ENCODE measurements at places on chromosomes 6 and 20.

DNA sequence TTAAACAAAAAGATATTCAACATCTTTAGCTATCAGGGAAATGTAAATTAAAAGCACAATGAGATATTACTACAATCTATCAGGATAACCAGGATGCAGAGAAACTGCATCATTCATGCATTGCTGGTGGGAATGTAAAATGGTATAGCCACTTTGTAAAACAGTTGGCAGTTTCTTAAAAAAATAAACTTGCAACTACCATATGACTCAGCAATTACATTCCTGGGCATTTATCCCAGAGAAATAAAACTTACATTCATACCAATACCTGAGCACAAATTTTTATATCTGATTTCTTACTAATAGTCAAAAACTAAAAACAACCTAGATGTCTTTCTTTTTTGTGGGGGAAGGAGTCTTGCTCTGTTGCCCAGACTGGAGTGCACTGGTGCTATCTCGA is 190.3 kb upstream of the TAB2 start:
- no peak for DNase-seq

GRCh38 chr6:145372671-145373151 is 362.6 kb downstream of the EPM2A start:
- no peak for DNase-seq

GRCh38 chr20:36474563-36474962 is 66.8 kb upstream of the MYL9 start:
- DNase-seq: no peak

- DNase-seq: no peak
Measured at GRCh38 chr6:32082935-32083334, 26.2 kb downstream of the TNXB start.

DNA sequence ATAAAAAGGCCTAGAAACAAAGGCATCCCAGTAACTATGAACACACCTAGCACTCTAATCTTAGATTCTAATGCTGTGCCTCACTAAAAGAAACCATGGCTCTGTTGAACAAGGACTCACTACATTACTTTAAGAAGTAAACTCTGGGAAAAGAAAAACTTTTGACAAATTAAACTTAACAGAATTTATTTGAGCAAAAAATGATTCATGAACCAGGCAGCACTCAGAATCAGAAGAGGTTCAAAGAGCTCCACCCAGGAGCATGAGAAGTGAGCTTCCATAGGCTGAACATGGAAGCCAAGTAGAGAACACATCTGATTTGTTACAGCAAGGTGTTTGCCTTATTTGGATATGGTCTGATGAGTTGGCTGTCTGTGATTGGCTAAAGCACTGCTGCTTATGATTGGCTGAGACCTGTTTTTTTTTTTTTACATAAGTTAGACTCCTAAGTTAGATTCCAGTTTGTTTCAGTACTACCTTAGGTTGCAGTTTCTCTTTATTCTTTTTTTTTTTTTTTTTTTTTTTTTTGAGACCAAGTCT is 343.6 kb upstream of the SASH1 start:
- no peak for DNase-seq

GRCh38 chr6:73691512-73691911 is 4.5 kb upstream of the CD109 start:
- DNase-seq: no peak

GRCh38 chr6:141388666-141389065 is 744.1 kb upstream of the GJE1 start:
- DNase-seq: no peak

DNA sequence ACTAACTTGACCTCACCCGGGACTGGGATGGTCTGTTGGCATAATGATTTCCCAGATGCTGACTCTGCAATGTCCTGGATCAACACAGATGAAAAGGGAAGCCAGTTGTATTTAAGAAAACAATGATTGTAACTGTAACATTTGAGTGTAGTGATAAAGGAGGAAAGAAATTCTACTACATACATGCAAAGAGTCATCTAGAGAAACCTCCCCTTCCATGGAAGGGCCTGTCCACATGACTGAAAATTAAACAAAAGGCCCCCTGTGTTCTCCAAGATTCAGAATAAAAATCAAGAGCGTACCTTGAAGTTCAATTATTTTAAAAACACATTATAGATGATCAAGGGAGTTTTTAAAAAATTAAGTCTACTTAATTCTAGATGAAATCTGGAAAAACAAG is 151.2 kb downstream of the FOXC1 start:
- no peak for DNase-seq

GRCh38 chr6:163605385-163606097 is 191.0 kb downstream of the QKI start:
- DNase-seq: peak; percentile 35

DNA sequence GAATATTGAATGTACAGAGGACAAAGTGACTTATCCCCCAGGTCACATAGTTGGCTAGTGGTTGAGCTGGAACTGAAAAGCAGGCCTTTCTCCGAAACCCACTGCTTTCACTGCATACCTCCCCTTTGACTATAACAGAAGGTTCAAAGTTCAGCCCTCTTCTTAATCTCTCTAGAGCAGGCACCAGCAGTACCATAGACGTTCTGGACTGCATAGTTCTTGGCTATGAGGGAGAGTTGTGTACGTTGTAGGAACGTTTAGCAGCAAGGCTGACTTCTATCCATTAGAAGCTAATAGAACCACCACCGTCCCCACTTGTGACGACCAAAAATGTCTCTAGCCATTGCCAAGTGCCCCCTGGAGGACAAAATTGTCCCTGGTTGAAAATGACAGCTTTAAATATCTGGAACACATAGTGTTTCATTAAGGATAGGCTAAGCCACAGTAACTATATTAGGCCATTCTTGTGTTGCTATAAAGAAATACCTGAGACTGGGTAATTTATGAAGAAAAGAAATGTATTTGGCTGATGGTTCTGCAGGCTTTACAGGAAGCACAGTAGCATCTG is 123.8 kb upstream of the MTHFD1L start:
- peak; percentile 62 for DNase-seq

GRCh38 chr6:2244261-2245102 is 923 bp downstream of the GMDS start:
- DNase-seq: no peak

GRCh38 chr6:88144637-88145297 is 21.4 kb downstream of the CNR1 start:
- DNase-seq: no peak

DNA sequence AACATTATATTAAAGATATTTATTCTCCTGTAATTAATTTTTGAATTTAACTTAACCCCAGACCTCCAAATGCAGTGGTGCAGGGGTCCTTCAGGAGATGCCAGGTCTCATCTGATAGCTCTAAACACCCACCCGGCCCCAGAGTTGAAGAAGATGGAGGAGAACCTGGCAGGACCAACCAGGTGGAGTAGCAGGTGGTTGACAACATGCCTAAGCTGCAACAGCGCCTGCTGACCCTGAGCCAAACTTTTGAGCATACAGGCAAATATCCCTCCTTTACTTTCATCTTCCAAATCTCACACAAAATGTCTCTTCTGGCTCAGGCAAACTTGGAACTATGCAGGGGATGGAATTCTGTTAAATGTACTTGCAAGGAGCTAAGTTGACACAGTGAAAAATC is 145.3 kb upstream of the TCF21 start:
- no peak for DNase-seq

GRCh38 chr6:39300739-39301138 is 13.5 kb downstream of the KCNK17 start:
- peak; percentile 37 for DNase-seq

- no peak for DNase-seq
Measured at GRCh38 chr20:8938532-8938931, 130.4 kb upstream of the PLCB4 start.

DNA sequence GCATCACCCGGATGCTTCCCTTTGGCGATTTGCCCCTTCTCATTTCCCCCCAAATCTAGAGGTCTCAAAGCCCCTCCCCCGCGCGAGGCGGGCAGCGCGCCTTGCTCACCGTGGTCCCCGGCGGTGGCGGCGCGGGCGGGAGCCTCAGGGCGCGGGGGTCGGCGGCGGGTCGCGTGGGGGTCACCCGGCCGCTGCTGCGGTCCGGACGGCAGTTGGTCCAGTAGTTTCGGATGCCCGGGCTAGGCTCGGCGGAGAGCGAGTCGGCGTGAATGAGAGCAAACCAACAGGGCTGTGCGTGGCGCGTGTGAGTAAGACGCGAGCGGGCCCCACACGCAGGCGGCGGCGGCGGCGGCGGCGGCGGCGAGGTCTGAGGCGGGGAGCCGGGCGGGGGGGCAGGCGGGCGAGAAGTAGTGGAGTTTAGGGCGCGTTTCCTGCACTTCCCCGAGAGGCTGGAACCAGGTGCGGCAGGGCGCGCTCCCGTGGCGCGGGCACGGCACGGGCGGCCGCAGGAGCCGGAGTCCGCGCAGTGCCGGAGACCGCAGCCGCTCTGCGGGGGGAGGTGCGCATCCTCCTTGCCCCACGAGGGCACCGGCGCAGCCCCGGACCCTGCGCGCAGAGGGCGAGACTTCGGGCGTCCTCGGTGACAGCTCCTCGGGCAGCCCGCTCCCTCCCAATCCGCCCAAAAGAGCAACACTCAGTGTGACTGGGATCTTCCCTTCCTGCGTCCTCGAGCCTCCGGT is 567 bp downstream of the HS3ST5 start:
- DNase-seq: no peak

GRCh38 chr6:128925765-128926164 is 42.8 kb downstream of the LAMA2 start:
- DNase-seq: no peak

GRCh38 chr6:89749918-89750317 is 69.7 kb downstream of the MDN1 start:
- no peak for DNase-seq

- DNase-seq: no peak
Measured at GRCh38 chr6:44262467-44263353, 2.6 kb downstream of the NFKBIE start.

DNA sequence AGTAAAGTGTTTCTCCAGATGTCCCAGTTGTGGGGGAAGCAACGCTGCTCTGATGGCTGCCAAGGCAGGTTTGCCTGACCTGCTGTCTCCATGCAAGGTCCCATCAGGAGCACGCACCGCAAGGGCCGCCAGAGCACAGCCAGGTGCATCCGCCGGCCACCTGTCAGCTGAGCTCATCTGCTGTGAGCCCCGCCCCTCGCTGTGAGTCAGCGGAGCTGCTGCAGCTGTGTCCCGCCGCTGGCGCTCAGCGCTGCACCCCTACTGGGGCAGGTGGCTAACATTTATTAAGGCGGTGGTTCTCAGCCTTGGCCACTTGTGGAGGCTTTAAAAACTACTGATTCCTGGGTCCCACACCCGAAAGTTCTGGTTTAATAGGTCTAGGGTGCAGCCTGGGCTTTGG is 225.7 kb downstream of the UST start:
- no peak for DNase-seq

DNA sequence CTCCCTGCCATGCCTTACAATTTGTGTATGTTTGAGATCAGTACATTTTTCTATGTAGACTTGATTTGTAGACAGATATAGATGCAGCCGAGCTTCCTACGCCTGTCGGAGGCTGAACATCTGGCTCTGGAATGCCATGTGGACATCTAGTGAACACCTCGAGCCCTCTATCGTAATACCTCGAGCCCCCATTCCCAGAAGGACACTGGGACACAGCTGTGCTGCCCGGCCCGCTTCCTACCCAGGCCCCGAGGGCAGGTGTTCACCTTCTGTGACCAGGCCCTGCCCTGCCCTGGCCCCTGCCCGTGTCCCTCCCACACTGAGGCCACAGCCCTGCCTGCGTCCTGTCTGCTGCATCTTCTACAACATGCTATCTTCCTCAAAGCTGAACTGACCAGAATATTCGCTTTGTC is 12.9 kb downstream of the RPS6KA2 start:
- no peak for DNase-seq

GRCh38 chr6:156589281-156589680 is 187.9 kb upstream of the ARID1B start:
- no peak for DNase-seq

GRCh38 chr6:169081248-169081647 is 172.4 kb downstream of the THBS2 start:
- no peak for DNase-seq

GRCh38 chr6:159125951-159126352 is 43.2 kb upstream of the FNDC1 start:
- peak; percentile 43 for DNase-seq

GRCh38 chr6:35192301-35192860 is 21.4 kb upstream of the SCUBE3 start:
- DNase-seq: no peak

DNA sequence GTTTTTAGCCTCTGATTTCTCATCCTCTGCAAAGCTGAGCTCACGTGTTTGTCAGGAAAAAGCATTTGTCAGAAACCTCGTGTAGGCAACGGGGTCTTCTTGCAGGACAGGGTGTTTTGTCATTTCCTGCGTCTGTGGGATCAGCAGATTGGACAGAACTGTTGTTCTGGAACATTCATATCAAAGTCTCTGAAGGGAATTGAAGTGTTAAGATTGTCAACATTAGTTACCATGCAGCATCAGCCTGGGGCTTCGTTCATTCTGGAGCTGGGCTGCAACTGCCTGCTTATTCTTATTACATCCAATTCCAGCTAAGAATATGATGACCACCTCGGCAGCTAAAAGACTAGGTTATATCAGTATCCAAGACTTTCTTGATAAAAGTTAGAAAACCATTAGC is 71.0 kb upstream of the RALGAPA2 start:
- no peak for DNase-seq

GRCh38 chr20:10609770-10610169 is 64.0 kb downstream of the JAG1 start:
- DNase-seq: no peak

GRCh38 chr6:128246472-128247260 is 273.7 kb downstream of the PTPRK start:
- DNase-seq: no peak

GRCh38 chr6:126076992-126077664 is 90.8 kb downstream of the TRMT11 start:
- DNase-seq: no peak

DNA sequence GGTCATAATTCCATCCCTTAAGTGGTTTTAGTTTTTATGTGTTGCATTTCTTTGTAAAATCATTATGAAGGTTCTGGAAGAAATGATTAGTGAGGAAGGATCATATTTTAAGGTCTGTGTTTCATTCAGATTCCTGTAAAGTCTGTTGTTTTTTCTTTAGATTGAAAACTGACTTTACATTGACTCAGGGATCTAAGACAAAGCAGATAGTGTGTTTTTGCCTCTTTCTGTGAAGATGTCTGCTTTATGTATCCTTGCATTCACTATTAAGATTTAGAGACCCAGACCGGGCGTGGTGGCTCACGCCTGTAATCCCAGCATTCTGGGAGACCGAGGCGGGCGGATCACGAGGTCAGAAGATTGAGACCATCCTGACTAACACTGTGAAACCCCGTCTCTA is 225.7 kb downstream of the SAMD5 start:
- DNase-seq: no peak
